ENCODE measurements at places on chromosomes 12 and 14.

DNA sequence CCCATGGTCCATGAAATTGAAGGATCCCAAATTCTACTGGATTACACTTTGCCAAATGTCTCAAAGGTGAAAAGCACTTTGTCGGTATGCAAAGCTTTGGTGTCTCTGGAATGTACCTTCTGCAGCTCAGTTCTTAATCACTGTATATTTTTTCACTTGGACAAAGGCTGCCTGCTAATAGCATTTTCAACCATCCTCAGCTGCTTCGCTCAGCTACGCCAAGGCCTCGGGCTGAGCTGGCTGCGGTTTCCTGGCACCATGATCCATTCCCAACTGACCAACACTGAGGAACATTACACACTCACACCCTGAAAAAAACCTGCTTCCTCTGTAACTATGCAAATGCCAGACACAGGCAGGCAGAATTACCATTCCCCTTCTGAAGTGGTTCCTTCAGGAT lies 335.2 kb downstream of the DPF3 start:
- DNase-seq, result no peak

DNA sequence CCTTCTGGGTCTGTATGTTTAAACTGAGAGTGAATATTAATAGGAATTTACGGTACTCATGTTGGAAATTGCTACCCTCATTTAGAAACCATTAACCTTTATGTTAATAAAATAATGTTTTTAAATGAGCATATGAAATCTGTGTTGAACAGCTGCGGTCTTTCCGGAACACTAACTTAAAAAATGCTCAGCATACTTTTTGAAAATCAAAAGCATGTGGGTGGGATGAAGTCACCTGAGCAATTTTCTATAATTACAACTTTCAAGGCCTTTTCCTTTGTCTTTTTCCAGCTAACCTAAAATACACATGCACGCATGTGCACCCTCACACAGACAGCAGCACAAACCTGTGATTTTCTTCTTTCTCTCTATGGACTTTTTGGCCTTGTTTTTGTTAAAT lies 39.8 kb downstream of the BORCS5 start:
- no peak for DNase-seq

DNA sequence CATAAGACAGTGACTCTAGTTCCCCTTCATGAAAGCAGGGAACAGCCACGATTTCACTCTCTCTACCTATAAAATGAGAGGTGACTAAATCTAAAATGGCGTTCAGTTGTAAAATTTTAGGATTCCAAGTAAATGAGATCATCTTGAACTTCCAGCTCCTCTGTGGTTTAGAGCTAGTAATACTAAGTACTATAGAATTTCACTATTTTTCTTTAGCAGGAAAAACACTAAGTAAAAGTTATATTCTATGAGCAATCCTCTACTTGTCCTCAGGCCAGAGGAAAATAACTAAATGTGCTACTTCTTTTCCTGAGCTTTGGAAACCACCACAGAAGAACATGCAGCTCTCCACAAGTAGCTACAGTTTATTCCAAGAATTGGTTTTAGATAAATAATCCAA lies 55.6 kb downstream of the NIN start:
- DNase-seq, result no peak

- DNase-seq, result peak; percentile 61
These were observed 52.5 kb downstream of the C12orf75 start for GRCh38 chr12:105382771-105383622.

DNA sequence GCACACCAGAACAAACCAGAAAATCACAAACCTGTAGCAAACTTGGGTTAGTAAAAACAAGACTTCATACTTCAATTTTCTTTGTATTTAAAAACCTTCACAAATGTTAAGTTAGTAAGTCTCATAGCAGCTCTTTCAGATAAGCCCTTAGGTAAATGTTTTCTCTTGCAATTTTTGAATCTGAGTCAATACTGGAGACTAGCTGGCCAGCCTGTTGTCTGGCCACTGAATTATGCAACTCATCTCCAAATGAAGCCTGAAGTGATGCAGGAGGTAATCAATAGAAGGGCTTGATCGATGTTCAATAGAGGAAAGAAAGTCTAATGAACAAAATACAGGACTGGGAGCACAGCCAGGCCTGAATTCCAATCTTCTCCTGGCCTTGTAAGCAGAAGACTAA lies 465.2 kb downstream of the LRIG3 start:
- DNase-seq, result no peak

DNA sequence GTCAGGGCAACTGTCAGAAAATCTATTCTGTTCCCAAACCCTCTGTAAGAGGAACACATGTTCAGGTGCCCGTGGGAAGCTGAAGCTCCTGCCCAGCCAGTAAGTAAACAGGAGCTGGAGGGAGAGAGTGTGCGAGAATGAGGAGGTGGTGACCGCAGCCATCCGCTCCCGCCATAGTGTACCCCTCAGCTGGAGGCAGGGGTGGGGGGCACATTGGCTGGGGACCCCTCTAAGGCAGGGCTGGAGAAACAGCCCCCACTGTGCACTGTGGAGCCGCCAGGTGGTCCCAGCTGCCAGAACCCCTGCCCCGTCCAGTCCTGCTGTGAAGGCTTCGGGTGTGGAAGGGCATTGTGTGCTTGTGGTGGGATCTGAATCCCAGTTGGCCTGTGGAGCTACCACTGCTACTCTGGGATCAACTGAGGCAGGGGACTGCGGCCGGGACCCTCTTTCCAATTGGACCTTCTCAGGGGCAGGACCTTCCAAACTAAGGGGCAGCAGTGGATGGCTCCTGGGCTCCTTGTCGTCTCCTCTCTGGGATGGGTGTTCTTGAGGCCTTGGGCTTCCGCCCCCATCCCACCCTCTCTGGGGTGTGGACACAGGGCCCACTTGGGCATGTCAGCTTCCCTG lies 59.6 kb downstream of the TSPAN9 start:
- no peak for DNase-seq

DNA sequence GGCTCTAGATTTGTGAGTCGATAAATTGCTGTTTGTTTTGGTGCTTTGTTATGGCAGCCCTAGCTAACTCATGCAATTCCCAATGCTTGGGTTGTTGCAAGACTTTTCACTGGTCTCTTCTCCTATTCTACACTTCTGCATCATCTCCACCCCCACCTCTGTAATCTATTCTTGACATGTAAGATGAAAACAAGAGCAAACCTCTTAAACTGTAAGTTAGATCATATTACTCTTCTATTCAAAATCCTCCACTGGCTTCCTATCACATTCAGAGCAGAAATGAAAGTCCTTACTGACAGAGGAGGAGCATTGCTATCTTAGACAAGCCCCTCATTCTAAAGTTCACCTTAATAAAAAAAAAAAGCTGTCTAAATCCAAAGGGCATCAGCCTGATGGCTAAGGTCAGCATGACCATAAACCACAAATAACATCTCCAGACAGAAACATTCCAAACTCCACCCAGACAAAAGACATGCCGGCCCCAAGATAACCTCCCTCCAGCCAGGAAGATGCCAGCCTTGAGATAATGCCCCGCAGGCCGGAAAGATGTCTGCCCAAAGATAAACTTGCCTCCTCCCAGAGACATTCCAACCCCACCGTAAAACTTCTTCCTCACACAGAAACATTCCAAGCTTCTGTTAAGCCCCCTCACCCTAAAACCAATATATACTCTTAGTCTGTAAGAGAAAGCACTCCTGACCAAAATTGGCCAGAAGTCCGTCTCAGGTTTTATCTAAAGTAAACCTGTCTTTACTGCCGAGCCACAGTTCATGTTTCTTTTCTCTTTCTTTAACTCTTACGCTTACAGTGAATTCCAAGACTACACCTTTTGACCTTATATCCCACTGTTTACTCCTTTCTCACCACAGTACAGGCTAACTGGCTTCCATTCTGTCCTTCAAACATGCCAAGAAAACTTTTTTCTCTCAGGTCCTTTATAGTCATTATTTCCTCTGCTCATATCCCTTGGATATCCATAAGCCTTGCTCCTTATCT lies 308.9 kb downstream of the KCNH5 start:
- DNase-seq, result no peak

GRCh38 chr12:23556661-23557060 lies 392.8 kb downstream of the SOX5 start:
- no peak for DNase-seq

DNA sequence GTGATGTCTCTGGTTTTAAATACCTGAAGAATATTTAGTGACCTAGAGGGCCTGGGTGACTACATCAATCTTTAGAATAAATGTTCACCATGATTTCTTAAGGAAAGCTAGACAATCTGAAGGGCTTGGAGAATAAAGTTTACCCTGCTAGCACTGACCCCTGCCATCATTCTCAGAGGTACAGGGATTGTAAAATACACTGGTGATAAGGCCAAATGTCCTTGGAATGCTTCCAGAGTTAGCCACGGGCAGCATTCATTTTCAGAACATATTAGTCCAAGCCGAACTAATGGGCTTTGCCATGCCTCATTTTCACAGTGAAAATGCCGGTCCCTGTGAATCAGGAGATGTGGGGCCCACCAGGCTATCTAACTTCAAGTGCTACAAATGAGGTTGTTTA lies 1381.7 kb upstream of the SEL1L start:
- no peak for DNase-seq

- DNase-seq, result peak; percentile 87
These were observed 21.2 kb downstream of the PRPF40B start for GRCh38 chr12:49644620-49644994.

GRCh38 chr12:45389426-45389825 lies 173.5 kb downstream of the ANO6 start:
- no peak for DNase-seq

GRCh38 chr14:59869381-59870255 lies 958 bp downstream of the RTN1 start:
- DNase-seq, result no peak

GRCh38 chr12:58358369-58358768 lies 417.0 kb downstream of the ATP23 start:
- DNase-seq, result no peak

GRCh38 chr12:20596061-20596460 lies 99.1 kb upstream of the SLCO1C1 start:
- DNase-seq, result peak; percentile 1

DNA sequence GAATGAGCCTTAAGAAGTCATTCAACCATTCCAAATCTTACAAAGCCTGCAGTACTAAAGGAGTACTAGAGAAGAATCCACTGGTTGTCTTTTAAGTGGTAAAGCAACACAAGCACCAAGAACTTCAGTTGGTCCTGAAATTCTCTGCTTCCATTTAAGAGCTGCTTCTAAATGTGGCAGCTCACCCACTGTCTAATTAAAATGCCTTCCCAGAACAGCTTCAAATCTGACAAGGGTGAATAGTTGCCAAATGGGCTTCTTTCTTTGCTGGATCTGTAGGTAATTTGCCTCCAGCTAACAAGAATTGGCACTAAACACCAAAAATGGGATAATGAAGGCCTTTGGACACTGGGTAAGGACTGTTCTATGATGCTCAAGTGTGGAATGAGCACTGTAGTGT lies 72.2 kb upstream of the NAP1L1 start:
- DNase-seq, result no peak

- no peak for DNase-seq
These were observed 125.9 kb downstream of the EFCAB11 start for GRCh38 chr14:89828471-89829165.

DNA sequence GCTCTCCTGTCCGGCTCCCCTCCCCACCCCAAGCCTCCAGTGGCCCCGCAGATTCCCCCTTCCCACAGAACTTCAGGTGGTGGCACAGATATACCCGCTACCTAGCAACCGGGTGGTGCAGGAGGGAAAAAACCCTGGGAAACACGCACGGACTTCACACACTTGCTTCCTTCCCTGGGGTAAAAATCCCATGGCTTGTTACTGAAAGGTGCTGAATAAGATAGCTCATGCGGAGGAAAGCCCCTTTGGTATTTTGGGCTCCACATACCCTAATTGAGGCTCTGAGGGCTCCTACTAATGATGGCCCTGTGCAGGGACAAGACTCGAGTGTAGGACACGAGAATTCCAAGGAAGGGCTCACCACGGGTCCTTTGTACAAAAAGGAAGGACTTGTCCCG lies 869 bp upstream of the RIMBP2 start:
- DNase-seq, result no peak

DNA sequence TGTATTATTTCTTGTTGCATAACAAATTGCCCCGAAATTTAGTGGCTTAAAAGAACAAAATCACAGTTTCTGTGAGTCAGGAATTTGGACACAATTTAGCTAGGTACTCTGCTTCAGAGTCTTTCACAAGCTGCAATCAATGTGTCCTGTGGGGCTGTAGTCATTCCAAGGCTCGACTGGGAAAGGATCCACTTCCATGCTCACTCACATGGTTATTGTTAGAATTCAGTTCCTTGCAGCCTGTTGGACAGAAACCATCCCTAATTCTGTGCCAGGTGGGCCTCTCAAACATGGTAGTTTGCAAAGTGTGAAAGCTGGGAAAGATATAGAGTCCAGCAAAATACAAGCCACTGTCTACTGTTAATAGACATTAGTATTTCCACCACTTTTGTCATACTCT lies 59.7 kb upstream of the ARID2 start:
- DNase-seq, result no peak

GRCh38 chr12:95446506-95446900 lies 27.4 kb upstream of the METAP2 start:
- no peak for DNase-seq

DNA sequence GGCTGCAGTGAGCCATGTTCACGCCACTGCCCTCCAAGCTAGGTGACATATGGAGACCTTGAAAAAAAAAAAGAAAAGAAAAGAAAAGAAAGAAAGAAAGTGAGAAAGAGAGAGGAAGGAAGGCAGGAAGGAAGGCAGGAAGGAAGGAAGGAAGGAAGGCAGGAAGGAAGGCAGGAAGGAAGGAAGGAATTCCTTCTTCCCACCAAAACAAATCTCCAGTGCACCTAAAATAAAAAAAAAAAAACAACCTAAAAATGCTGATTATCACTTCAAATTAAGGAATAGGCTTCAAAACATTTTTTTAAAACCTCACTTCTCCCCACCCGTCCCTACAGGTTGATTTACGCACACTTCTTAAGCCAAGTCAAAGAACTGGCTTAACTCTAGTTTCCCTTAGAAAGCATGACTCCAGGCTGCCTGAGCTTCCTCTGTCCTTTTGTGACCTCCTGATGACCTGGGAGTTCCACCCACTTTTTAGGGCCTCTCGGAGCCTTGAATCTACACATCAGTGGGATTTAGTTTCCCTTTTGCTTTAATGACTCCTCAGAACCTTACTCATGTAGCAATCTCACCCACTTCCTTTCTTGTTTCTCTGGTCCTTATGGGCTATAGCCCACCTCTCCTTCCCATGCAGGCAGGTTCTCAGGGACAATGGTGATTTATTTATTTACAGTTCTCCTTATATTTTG lies 18.6 kb downstream of the DUSP6 start:
- peak; percentile 90 for DNase-seq

- no peak for DNase-seq
These were observed 26.5 kb downstream of the PALS1 start for GRCh38 chr14:67267576-67268328.

GRCh38 chr12:51908876-51909592 lies 1.7 kb downstream of the ACVRL1 start:
- no peak for DNase-seq

DNA sequence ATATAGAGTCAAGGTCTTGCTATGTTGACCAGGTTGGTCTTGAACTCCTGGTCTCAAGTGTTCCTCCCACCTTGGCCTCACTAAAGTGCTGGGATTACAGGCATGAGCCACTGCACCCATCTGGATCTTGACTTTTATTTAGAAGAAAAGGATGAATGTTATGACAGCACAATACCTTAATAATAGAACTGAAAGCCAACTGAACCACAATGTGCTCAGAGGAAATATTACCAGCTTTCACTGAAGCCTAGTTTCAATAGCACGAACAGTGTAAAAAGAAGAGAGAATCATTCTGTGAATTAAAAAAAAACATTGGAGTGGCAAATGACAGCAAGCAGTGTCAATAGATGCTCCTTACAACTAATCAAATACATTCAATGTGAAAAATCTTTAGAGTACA lies 239.2 kb upstream of the RMST start:
- DNase-seq, result no peak

Data from common myeloid progenitor, CD34-positive (primary cell).